ENCODE measurements at places on chromosomes 5 and 9.

DNA sequence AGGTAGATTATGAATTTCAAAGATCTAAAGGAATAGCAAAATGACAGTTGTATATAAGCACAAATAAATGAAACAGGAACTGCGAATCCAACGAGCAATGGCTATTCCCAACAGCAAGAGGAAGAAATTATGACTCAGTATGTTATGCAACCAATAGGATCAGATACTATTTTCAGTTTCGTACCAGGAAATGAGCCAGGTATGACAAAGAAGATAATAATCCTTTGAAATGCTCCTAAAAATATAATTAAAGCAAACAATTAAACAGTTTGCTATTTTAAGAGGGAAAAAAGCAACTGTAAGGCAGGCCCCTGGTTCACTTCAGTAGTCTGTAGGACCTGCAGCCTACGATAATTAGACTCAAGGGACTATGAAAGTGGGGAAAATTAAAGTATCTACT is 58.9 kb downstream of the AUH start:
- DNase-seq = no peak

DNA sequence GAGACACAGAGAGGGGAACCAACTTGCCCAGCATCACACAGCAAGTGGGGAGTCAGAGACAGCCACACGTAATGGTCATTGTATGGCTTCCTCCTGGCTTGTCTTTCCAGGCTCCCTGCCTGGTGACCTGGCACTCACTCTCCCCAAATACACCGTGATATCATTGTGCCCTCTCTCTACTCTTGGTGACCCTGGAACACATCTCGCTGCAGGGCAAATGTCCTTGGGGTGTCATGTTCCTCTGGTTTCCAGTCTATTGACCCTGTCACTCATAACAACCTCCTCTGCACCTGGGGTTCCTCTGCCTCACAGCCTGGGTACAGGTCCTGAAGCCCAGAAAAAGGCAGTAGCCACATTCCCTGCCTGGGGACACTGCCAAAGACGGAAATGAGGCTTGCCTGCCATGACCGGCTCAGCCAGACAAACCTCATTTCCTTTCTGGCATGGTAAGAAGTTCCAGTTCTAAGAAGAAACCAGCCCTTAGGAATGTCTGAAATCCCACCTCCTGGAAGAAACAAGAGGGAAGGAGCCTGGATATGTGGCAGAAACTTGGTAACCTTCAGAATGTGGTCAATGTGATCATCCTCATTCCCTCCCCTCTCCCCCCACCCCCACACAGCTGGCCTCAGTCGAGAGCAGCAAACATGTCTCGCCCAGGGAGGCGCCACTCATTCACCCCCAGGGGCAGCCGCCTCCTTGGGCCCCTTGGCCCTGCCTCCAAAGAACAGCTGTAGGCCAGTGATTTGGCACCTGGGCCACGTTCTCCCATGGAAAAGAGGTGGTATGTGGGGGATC is 30.6 kb upstream of the SMU1 start:
- no peak for DNase-seq

DNA sequence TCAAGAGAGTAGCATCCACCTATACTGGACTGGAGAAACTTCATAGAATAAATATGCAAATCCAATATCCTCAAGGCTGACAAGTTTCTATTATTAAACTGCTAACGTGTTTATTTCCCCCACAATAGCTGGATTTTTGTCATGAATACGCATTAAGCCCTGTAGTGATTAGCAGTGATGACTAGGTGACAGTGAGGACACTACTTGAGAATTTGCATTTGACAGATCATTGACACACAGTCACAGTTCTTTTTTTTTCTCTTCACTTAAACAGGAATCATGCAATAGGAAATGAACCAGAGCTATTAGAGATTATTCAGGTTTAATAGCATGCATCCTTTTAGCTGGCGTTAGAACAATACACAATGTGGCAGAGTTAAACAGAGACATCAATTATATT is 35.3 kb downstream of the MPDZ start:
- no peak for DNase-seq

- no peak for DNase-seq
Measured at GRCh38 chr9:103183701-103184171, 188.6 kb downstream of the CYLC2 start.

DNA sequence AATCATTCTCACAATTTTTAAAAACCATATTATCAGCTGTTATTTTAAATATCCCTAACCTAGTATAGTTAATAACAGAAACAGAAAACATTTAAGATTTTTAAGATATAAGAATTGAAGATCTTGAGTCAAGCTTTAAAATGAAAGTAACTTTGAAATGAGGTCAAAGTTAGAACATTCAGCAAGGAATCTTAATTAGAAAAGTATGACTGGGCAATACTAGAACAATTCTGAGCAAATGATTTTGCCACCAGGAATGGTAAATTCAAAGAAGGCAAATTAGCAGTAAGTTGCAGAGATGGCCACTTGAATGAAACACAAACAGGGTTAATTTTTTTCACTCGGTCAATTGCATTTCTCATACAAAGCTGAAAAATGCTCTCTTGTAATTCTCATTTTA is 117.9 kb downstream of the NXNL2 start:
- DNase-seq = no peak

DNA sequence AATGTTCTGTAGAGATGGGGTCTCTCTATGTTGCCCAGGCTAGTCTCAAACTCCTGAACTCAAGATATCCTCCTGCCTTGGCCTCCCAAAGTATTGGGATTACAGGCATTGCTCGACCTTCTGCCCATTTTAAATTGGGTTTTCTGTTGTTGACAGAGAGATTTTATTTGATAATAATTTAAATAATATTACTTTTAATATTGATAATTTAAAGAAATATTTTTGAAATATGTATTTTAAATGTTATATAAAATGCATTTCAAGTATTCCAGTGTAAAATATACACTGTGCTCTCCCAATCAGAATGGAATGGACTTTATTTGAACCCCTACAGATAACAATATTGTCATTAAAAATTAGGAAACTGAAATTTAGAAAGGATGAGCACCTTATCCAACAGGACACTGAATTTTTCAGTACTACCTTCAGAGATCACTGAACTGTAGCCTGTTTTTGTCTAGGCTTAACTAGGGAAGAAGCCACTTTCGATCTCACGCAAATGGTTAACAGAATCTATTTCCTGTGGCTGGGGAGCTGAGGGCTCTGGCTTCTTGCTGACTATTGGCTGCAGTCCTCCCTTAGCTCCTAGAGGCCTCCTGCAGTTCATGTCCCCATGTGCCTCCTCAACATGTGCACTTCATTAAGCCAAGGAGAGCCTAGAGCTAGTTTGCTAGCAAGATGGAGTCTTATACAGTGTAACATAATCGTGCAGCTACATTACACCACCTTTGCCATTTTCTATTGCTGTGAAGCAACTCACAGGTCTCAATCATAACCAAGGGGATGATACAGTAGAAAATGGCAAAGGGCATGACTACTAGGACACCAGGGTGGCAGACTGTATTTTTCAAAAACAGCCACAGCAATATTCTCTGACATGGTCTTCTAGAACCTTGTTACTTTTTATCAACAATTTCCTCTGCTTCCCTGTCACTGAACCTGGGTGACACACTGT is 150.0 kb downstream of the CDC42SE2 start:
- DNase-seq = no peak

GRCh38 chr5:522899-523440 is 1.3 kb downstream of the SLC9A3 start:
- DNase-seq = no peak
